ENCODE measurements at places on chromosomes 6 and 20. TPM values are rescaled to one million over a fixed set of nuclear protein-coding genes. Genes with fewer than 3 reads are reported as not detected.

DNA sequence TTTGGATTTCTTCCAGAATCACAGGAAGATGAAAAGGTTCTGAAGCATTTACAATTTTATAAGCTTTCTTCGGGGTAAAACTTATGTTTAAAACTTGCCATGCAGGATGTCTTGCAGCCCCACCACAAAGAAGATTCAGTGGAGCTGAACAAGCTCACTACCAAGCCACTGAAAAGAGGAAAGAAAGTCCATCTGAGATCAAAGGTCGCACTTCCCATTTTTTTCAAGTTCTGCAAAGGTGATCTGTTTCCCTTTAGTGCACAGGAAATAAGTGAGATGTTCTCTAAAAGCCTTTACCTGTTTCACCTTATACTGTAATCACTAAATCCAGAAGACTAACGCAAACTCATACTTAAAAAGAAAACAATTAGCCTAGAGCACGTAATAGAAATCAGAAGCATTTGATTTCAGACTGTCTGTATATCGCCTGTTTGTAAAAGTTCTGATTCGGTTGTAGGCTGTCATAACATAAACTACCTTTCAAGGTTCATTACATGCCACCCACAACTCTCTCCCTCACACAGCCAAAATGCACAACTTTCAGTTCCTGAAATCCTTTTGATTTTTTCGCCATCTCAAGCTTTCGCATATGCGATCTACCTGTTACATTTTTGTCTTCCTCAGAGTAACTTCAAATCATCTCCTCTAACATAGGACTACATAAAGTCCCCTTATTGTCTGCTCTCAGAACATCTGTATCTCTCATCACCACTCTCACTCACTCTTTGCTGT lies 1.8 kb downstream of the ECHDC1 start:
- no peak for DNase-seq

DNA sequence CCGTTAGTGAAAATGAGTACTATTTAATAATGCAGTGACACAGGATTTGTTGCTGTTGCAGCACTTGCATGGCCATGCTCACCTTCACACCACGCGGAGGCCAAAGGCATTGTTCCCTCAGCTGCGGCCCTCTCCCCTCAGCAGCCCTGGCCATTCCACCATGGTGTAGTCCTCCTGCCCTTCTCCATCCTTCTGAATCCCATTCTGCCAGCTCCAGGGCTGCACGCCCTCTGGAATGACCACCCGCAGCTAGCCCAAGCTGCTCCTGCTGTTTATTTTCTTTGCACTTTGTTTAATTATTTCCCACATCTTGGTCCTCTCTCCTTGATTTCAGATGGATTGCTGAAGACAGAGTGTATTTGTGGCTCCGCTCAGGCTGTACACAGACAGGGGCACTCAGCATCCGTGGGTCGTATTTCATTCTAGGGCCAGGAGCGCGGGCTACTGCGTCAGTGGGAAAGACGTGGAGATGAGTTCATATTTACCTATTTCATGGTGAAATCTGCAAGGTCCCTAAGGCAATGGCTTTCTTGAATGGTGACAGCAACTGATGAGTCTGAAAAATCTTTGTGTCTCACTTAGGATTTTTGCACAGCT lies 81.4 kb upstream of the DUSP22 start:
- no peak for DNase-seq

L3MBTL1 gene
- 1.8 TPM for total RNA-seq

EEF1A2 gene
- 7.1 TPM for total RNA-seq

- no peak for DNase-seq
These were observed 114.6 kb downstream of the SYNDIG1 start for GRCh38 chr20:24584078-24584477.

DNA sequence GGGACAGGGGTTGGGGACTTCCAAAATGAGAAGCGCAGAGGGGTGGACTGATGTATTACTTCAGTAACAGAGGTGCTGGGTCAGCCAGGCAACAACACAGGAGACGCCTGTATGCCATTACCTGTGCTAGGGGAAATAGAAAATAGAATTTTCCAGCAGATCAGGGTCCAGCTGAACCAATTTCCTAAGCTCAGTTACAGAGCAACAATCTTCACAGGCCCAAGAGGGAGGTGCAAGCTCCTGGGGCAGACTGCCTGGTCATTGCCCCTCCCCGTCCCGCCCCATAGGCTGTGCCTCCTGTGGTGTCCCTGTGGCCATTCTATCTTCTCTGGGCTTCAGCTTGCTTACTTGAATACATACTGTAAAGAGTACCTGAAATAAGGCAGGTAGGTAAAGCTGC lies 3.7 kb downstream of the KCNK5 start:
- no peak for DNase-seq

All from HFFc6 (cell line).